ENCODE measurements at places on chromosomes 6 and 20. TPM values are rescaled to one million over a fixed set of nuclear protein-coding genes. Genes with fewer than 3 reads are reported as not detected.

DNA sequence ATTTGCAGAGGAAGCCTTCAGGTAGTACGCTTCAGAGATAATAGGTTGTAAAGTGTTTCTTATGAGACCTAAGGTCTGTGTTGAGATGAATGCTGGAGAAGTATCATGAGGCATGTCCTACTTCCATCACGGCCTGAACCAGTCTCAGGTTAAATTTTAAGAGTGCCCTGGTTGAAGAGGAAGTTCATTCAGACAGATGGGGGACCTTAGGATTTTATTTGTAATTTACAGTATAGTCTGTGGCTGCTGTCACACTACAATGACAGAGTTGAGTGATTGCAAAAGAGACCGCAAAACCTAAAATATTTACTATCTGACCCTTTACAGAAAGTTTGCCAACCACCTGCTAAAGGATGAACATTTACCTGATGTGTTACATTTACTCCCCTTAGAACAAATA is 70.9 kb downstream of the UST start:
- no peaks in the 10 kb centered on the region for H3K4me1 ChIP-seq
- no peak overlapping the region for H3K27ac ChIP-seq
- no peak for DNase-seq
- H3K4me3 ChIP-seq, result no peak overlapping the region
- H3K36me3 ChIP-seq, result peaks cover 2% of the 10 kb centered on the region

PRR18 gene
- total RNA-seq, result 0.23 TPM

SLC26A8 gene
- not detected for total RNA-seq

- H3K4me3 ChIP-seq, result peak overlapping the region; percentile 95
- H3K27me3 ChIP-seq, result no peaks in the 10 kb centered on the region
- peaks cover 30% of the 10 kb centered on the region for H3K4me1 ChIP-seq
- DNase-seq, result peak; percentile 14
- peaks cover 2% of the 10 kb centered on the region for H3K36me3 ChIP-seq
Measured at GRCh38 chr20:3471397-3472021, 691 bp downstream of the ATRN start.

All from activated CD8-positive, alpha-beta T cell treated with anti-CD3 and anti-CD28 coated beads for 36 hours (primary cell).